RCC 7860 (cell line): ENCODE measurements at places on chromosomes 6 and 20.

- peak; percentile 21 for DNase-seq
Measured at GRCh38 chr6:89145956-89146717, at the start of gene PM20D2. TSS of gene PM20D2 (plus strand) at chr6:89146055. CDS start at chr6:89146145, 90 bp downstream.

DNA sequence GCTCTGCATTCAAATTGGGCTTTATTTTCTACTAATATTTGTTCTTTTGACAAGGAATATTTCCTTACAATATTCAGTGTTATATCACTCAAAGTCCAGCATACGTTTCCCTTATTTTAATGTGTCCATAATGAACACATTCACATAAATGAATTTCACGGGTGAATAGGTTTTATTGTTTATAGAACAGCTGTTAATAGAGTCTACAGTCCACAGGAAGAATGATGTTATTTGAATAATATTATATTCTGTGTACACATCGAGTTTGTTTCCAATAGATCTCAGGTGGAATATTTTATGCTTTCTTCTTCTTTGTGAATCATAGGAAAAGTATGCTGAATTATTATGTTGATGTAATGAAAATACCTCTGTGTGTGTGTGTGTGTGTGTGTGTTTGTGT is 582.4 kb downstream of the CDH26 start:
- DNase-seq, result no peak

GRCh38 chr6:90097356-90097755 is 199.3 kb downstream of the BACH2 start:
- DNase-seq, result no peak

DNA sequence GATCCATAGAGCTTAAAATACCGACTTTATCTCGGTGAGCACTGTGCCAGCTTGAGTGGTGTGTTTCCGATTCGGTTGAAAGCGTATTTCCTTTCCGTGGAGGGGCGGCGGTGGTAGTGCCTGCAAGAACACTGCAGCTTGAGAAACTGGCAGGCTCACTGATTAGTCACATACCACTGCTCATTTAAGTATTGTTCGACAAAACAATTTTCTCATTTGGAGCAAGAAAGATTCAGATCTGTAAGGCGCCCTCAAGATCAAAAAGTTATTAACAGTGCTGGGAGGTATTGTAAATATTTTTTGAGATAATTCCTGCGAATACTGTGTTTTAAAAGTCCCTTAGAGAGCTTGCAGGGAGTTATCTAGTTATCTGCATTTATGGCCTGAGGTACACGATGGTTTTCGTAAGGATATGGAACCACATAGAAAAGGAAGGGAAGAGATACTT is 1.3 kb downstream of the MAPK14 start:
- peak; percentile 48 for DNase-seq

GRCh38 chr6:41268478-41268877 is 18.0 kb downstream of the TREM1 start:
- DNase-seq, result no peak

GRCh38 chr6:28161410-28162079 is 19.9 kb downstream of the ZKSCAN8 start:
- no peak for DNase-seq

DNA sequence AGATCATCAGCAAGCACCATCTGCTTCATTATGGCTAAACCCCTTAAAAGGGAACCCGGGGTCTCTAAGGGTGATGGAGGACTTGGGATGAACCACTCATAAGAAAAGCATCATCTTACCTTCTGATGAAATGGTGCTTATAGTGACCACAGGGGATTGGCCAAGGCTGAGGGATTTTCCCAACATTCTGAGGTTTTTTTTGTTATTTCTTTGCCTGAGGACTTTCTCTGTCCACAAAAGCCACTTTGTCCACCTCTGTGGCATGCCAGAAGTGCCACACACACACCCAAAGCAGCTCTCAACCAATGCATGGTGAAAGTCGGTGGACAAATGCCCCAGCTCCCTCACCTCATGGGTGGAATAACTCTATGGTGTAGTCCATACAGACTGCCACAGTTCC is 79.3 kb upstream of the TOP1 start:
- DNase-seq, result no peak
